ENCODE measurements at places on chromosomes 1 and 21.

- DNase-seq: no peak
Observed at GRCh38 chr1:24551290-24551959, 4.5 kb upstream of the NCMAP start.

GRCh38 chr1:53346814-53347176 lies 18.9 kb upstream of the LRP8 start:
- DNase-seq: no peak

- DNase-seq: peak; percentile 66
Observed at GRCh38 chr1:100414693-100415497, 62.6 kb downstream of the CDC14A start.

GRCh38 chr21:26557106-26557505 lies 16.0 kb downstream of the CYYR1 start:
- no peak for DNase-seq

DNA sequence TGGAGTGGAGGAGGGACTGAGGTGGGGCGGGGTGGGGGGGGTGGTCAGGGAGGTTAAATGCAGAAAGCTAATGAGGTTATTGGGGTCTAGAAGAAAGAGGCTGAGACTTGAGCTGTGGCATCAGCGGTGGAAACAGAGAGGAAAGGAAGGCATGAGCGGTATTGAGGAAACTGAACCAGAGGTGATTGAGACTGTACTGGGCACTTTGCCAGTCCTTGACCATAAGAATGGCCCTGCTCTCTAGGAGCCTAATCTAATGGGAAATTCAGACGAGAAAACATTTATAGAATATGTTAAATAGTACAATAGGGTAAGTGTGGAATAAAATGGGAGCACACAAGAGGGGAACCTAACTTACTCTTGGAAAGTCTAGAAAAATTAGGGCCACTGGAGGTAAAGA lies 23.7 kb downstream of the SLC44A3 start:
- DNase-seq: no peak

DNA sequence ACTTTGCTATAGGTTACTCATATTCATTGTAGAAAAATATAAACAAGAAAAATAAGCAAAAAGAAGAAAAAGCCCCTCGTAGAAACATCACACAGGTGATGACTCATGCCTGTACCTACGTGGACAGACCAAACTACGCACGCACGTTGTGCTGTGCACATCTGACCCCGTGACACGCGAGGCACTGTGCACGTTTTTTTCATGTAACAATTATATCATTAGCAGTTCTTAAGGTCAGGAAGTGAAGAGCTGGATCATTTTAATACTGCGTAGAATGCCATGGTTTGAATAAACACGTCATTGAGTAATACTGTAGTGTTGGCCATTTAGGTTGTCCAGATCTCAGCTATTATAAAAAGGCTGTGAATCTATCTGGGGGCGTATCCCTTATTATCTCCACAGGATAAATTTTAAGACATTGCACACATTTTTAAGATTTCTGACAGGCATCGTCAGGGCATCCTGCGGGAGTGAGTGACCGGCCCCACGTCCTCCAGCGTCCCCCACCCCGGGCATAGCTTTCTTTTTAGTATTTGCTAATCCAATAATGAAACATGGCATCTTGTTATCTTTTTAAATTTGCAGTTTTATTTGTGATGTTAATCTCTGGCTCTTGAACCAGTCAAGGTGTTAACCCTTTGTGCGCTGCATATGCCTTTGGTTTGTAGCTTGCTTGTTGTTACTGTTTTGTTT lies 23.4 kb upstream of the ADARB1 start:
- no peak for DNase-seq

DNA sequence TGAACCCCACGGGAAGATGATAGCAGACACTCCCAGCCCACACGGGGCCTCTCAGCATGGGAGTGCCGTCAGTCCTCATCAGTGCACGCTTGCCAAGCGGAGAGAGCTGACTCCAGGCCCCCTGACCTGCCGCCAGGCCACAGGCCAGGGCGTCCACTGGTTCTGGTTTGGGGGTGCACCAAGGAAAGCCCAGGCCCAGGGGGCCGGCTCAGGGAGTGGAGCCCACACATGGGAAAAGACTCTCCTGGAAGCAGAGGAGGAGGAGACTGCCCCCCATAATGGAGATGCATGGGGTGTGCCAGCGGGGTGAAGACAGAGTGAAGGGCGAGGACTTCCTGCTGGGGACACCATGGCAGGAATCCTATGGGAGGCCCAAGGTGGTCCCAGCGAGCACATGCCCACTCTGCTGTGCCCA lies 6.4 kb downstream of the TRIM11 start:
- no peak for DNase-seq

DNA sequence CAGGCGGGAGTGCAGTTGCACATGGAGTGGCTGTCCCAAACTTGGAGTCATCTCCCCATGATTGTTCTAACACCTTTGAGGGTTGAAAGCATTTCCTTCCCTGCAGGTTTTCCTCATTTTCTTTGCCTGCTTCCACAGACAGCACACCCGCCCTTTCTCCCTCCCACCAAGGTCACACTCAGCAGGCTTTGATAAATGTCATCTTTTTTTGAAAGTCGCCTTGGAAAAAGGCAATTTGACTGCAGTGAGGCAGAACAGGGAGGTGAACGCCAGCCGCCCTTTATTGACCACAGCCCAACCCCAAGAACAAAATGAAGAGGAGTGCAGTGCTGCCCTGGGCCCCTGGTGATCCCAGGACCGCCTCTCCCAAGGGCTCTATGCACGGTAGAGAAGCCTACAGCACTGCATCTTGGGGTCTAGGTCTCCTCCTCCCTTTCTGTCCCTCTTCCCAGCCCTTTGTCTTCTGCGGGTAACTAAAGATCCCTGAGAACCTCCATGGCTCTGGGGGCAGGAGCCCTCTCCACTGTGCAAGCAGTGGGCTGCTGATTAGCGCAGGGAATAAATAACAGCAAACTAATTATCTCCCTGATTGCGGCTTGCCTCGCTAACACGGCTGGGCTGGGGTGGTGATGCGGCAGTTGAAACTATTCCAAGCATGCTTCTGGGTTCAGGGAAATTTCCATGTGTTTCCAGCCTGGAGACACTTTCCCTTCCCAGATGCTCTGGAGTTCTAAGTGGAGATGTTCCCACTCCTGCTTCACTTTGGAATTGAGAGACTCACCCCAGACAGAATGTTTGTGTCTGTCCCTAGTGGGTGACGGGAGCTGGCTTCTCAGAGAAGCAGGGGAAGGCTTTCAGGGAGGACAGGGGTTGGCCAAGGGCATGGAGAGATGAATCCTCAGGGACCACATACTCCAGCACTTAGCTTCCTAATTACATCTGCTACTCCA lies 11.8 kb upstream of the AMIGO1 start:
- no peak for DNase-seq

GRCh38 chr1:184768467-184768866 lies 13.8 kb upstream of the EDEM3 start:
- no peak for DNase-seq

DNA sequence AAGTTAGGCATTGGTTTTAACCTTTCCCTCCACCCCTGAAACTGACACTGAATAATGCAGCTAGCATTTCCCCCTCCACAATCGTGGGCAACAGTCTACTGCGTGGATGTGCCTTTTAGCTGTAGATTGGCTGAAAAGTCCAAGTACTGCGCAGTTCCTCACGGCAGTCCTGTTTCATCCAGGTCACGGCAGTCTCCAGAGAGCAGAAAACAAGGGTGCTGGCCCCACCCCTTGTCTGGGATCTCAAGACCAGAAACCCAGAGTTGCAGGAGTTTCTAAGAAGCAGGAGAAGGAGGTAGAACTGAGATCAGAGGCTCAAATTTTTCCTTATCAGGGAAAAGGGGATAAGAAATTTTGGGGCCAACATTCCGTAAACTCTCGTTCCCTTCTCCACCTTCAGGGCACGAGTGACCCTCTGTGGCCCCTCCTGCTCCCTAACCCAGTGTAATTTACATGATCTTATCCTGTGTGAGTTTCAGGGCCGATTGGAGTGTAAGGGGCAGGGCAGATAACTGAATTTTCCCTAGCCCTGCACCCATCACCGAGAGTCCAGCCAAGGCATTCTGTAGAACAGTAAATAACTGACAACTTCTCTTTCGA lies 25.9 kb upstream of the PLA2G2C start:
- DNase-seq: no peak

GRCh38 chr1:150760013-150760412 lies 5.6 kb downstream of the CTSS start:
- no peak for DNase-seq

- DNase-seq: no peak
Observed at GRCh38 chr21:41630917-41631316, 123.0 kb upstream of the TMPRSS2 start.

- no peak for DNase-seq
Observed at GRCh38 chr1:117112047-117112717, 9.4 kb downstream of the TRIM45 start.

GRCh38 chr21:31592963-31593560 lies 66.4 kb upstream of the SOD1 start:
- no peak for DNase-seq

DNA sequence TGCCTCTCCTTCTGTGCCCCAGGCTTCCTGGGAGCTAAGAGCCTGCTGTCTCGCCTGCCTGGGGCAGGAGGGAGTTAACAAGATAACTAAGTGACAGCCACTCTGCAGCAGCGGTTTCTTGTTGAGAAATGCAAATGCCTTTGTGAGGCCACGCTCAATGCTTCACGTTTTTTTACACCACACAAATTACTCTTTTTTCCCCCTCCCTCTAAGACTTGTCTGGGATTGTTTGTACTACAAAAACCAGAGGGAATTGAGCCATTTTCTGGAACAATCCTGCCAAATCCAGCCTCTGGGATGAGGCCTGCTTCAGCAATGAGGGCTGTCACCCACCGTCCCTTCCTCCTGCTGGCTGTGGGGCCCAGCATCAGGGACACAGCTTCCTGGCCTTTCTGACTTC lies 119.6 kb downstream of the ACTL8 start:
- peak; percentile 17 for DNase-seq

- DNase-seq: peak; percentile 39
Observed at GRCh38 chr1:114152508-114153260, 985 bp downstream of the SYT6 start.

GRCh38 chr1:46532095-46532494 lies 19.4 kb downstream of the KNCN start:
- DNase-seq: no peak

DNA sequence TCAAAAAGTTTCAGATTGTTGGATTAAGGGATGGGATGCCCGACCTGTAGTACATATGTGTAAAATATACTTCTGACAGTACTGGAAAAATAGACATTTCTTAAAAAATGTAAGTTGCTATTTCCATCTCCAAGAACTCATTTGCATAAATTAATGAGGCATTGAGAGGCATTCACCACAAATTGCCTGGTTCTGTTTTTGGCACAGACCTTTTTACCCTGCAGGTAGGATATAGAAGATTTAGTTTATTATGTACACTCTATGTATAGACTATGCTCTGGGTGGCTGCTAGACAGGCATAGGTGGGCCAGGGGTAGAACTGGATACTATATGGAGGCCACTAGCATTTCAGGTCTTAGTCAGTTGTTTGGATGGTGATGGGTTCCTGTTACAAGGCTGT lies 8.0 kb downstream of the CCDC17 start:
- no peak for DNase-seq

DNA sequence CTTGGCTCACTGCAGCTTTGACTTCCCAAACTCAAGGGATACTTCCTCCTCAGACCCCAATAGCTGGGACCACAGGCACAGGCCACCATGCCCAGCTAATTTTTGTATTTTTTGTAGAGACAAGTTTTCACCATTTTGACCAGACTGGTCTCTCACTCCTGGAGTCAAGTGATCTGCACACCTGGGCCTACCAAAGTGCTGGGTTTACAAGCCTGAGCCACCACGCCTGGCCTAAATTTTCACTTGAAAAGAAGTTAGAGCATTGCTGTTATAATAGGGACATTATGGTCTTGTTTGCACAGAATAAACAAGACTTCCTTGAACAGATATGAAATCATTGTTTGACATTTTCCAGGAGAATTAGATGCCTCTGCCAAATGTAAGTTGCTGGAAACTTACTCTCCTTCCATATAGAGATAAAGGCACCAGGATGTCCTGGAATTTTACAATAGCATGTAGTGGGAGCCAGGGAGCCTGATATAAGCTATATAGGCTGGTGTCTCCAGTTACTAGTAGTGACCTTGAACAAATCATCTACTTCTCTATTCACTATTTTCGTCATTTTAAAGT lies 16.9 kb downstream of the SLC35A3 start:
- no peak for DNase-seq

GRCh38 chr21:35070436-35070835 lies 21.3 kb upstream of the RUNX1 start:
- DNase-seq: no peak

DNA sequence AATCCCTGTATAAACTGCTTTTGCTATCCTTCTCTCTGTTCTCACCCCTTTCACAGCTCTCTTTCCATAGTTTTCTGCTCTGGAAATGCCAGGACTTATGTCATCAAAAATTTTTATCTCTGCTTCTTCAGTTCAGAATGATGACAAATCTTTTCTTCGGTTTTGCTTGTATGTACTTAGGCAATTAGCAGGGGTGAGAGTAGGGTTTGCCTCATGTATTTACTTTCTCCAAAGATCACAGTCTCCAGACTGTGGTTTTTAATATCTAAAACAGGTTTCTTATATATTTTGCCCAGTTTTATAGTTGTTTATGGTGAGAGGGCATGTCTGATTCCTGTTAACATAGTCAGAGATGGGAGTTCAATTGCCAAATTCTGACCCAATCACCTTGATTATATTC lies 235.4 kb upstream of the LYPLAL1 start:
- no peak for DNase-seq

DNA sequence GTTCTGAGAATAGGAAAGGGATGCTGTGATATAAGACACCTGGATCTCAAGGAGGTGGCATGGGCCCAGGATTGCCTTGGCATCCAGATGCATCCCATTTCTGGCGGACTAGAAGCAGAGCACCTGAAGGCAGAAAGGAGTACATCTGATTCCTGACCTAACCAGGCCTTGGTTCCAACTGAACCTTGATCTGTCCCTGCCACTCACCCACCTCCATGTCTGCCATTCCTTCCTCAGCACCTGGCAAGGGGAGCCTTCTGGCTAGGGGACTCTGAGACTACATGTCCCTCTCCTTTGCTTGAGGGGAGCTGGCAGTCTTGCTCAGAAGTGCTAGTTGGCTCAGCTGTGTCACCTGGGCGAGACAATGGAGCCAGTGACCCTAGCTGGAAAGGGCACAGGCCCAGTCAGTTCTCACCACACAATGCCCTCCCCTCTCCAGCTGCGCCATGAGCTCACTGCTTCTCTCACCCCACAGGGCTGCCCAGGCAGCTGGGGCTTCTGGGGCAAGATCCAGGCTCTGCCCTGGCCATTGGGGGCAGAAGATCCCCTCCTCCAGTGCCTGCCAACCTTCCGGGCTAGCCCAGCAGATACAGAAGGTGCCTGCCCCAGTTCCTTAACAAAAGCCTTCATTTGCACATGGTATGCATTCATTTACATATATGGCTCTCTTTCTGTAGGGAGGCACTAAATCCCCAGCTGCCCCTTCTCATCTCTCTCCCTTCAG lies 2.9 kb downstream of the IGSF8 start:
- DNase-seq: no peak
